ENCODE measurements at places on chromosomes 3 and 15. TPM values are rescaled to one million over a fixed set of nuclear protein-coding genes. Genes with fewer than 3 reads are reported as not detected.

DNA sequence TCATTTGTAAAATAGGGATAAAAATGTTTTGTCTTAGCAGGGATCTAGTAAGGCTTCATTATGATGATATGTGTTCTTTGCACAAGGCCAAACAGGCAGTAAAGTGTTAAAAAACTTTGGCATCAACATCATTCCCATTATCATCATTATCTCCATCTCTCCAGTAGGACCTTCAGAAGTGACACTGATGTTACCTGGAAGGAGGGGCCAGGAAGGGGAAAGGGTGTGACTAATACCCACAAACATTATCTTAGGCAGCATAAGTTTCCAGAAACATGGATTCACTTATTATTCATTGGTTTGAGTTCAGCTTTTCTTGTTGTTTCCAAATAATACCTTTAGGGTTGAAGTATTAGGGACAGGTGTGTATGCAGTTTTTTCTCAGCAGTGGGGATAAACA lies 399.6 kb downstream of the PTPRG start:
- DNase-seq = no peak

- no peak for DNase-seq
These were observed 58.4 kb downstream of the SLC12A8 start for GRCh38 chr3:125154110-125154509.

The RAB5A gene
- 86.0 TPM for total RNA-seq

GRCh38 chr3:5428607-5429516 lies 241.4 kb downstream of the EDEM1 start:
- no peak for DNase-seq

The BRK1 gene
- total RNA-seq = 100.0 TPM

The OR5H6 gene
- total RNA-seq = not detected

GRCh38 chr15:38557921-38558320 lies 6.7 kb downstream of the RASGRP1 start:
- no peak for DNase-seq

The ARPP21 gene
- not detected for total RNA-seq

The ESYT3 gene
- total RNA-seq = 20.3 TPM

DNA sequence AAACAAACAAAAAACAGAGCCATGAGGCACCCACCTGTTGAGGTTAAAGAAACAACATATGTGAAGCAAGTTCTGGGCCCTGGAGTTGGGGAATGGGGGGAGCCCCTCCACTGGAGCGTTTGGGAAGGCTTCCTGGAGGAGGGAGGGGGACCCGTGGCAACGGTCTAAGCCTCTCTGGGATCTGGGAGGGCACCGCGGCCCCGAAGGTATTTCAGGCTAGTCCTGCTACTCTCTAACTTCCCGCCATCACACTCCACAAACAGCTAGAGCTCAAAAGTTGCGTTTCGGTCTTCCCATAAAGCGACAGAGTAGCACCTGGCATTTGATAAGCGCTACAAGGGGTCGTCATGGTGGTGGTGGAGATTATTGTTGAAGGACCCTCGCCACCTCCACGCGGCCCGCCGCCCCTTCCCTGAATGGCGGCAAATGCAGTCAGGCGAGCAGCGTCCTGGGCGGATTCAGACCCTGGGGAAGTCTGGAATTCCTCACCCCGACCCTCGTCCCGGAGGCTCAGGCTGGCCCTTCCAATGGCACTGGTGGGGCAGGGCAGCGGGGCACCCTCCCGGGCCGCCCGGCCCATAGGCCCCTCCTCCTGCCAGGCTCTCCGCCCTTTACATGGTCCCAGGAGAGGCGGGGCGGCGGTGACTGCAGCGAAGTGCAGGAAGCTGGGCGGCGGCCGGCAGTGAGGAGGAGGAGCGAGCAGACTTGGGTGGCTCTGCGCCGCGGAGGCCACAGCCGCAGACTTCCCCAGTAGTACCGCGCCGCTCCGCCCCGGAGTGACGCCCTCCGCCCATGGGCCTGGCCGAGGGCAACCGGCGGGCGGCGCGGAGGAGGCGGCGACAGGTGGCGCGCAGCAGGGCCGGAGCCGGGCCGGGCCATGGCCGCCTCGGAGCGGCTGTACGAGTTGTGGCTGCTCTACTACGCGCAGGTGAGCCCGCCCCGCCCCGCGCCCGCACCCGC lies at the start of gene NBEAL2:
Gene NBEAL2 (plus strand): TSS at position 682 of the 960 bp plus-strand sequence. CDS start 196 bp downstream, at position 878.
- DNase-seq = peak; percentile 97

DNA sequence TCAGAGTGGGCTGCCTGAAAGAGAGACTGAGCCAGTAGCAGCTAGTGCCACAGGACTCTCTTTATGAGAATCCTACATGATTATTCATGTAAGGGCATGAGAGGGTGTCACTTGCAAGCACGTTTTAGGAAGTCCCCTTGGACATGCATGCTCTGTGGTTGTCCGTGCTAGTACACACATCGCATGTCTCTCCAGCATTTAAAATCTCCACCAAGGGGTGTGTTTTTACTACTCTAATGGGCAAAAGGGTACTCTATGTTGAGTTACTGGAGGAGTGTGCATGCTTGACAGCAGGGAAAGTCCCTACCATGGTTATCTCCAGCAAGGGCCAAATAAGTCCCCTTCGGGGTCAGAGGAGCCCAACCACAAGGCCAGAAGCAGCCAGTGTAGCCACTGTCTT lies 70.7 kb downstream of the DCLK3 start:
- no peak for DNase-seq

The DCBLD2 gene
- 56.4 TPM for total RNA-seq

DNA sequence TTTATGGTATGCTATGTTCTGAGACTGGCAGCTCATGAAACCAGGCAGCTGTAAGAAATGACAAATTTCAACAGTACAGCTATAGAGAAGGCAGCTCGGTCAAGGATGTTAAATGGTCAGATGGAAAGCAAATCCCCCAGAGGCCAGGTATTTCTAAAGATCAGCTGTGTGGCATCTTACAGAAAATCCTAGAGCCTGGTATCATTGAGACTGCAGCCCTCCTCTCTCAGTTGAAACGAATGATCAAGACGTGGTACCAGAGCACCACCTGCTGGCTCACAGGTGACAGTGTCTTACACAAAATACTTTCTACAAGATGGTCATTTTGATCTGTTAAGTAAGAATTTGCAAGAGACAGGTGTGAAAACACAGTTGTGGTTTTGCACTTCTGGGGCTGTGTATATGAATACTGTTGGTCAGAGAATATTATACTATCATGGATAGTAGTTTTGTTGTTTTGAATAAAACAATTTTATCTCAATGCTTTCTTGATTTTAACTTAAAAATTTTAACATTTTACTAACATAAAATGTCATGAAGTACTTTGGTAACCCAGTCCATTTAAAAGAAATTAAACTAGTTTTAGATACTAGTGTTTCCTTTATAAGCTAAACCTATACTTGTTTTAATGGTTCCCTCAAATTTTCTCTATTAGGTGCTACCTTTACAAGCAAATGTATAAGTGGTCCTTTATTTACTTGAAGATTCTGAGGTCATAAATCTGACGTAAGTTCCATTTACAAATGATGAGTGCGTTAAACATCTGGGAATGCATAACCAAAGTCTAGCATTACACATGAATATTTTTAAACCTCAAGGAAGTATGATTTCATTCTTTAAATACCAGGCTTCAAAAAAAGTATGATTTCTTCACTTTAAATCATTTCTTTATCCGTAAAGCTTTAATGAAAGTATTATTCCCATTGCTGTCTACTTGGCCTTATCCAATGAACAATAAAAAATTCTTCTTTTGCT lies 121.8 kb downstream of the PDZRN3 start:
- DNase-seq = peak; percentile 76

GRCh38 chr3:14565868-14566588 lies 25.9 kb upstream of the GRIP2 start:
- no peak for DNase-seq

The GPR149 gene
- not detected for total RNA-seq

- peak; percentile 13 for DNase-seq
These were observed 12.7 kb downstream of the CSPG5 start for GRCh38 chr3:47565734-47566550.

The KLHL40 gene
- not detected for total RNA-seq

GRCh38 chr15:22956257-22956977 lies 23.8 kb downstream of the CYFIP1 start:
- no peak for DNase-seq

The ZNF80 gene
- total RNA-seq = not detected

GRCh38 chr3:164737174-164737573 lies 341.1 kb downstream of the SI start:
- DNase-seq = no peak

DNA sequence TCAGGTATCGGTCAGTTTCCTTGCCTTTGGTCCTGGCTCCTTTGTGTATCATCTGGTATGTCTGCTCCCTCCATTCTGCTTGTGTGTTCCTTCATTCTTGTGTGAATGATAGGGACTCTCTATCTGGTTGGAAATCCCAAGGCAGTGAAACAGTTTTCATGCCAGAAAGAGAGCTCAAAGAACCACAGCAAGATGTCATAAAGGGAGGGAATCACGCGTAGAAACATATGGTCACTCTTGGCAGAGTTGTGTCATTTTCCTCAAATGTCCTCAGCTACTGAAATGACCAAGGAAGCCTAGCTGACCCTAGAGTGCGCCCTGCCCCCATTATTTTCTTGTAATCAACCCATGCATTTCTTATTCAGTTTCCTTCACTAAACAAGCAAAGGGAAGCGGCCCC lies 48.0 kb downstream of the RASGRP1 start:
- DNase-seq = no peak

The VPS8 gene
- 171 TPM for total RNA-seq

The P2RY1 gene
- total RNA-seq = 2.1 TPM

- no peak for DNase-seq
These were observed at the start of gene GNB5 for GRCh38 chr15:52191207-52191606. TSS of gene GNB5 (minus strand) at chr15:52191392. CDS start at chr15:52184676, 6,716 bp downstream.

DNA sequence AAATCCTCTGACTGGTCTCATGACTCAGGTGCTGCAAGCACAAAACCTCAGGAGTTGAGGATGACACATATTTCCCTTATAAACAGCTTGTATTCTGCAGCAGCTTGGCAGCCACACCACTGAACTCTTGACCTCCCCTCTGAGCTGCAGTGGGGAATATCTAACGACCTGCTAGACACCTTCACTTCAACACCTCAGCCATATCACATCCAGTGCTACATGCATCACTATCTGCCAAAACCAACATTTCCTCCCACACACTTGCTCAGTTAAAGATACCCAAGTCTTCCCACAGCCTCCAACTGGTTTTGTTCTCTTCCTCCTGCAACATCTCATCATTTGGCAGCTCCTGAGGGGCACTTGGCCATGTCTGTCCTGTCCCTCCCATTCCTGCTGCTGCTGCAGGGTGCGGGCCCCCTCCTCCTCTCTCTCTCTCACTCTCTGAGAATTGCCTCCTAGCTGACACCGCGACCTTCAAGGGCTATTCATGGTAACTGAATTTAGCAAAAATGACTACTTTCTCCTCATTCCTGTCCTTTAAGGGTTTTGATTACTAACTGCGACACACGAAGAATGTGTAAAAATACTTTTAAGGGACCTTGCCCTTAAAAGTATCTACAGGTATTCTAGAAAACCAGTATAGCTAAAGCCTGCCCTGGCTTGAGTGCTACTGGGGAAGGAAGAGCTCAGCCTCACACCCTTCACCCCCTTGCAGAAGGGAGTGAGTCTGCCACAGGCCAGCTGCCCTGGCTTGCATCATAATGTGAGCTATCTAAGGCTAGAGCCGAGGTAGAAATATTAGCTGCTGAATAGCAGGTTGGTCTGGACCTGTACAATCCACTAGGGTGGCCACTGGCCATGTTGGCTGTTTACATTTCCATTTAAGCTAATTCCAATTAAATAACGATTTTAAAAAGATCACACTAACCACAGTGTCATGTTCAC lies 5.0 kb upstream of the CCR9 start:
- DNase-seq = no peak

Data from thyroid gland (tissue), 4 donors.